Keratinocyte (primary cell): ENCODE measurements at places on chromosomes 3 and 15.
A peak's percentile ranks its signal among the peaks of the same experiment; 100 is the strongest.

DNA sequence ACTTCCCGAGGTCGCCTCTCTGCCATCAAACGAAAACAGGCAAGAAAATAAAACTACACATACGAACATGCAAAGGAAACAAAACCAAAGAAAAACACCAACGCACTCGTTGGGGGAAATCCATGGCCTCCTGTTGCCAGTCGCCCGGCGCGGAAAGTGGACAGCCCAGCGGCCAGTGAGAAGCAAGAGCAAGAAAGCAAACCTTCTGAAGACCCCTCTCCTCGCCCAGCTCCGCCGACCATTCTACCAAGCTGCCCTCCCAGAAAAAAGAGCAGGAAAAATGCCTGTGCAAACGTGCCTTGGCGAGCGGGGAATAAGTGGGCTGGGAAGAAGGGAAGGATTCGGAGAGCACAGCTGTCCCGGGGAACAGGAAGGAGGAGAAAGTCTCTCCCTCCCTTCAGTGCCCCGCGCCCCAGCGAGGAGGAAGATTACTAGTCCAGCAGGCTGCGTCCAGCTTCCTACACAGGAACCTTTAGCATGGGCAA is 802 bp upstream of the NECTIN3 start:
- no peak for DNase-seq

DNA sequence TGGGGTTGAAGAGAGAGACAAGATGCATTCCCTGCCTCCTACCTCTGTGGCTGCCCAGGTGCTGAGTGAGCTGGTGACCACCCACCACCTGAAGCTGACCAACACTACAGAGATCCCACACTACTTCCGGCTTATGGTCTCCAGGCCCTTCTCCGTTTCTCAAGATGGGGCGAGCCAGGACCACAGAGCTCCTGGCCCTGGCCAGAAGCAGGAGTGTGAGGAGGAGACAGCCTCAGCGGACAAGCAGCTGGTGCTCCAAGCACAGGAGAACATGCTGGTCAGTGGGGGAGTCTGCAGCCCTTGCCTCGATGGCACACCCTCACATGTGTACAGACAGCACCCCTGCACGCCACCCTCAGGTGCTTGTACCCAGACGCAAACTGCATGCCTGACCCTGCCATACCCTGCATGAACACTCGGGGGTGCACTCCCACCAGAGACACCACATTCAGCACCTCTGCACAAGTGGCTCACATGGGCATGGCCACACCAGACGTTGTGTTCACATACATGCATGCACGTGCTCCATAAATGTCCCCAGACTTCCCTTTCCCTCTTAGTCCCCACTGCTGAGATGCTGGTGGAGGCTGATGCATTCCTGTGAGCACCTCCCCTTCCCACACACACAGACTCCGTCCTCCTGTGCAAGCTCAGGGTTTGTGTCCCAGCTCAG is 19.0 kb downstream of the ACAA1 start:
- no peak for DNase-seq

GRCh38 chr3:9168241-9168741 is 81.2 kb downstream of the SRGAP3 start:
- DNase-seq: no peak

- DNase-seq: no peak
Observed at GRCh38 chr3:182284793-182285192, 508.5 kb upstream of the ATP11B start.

DNA sequence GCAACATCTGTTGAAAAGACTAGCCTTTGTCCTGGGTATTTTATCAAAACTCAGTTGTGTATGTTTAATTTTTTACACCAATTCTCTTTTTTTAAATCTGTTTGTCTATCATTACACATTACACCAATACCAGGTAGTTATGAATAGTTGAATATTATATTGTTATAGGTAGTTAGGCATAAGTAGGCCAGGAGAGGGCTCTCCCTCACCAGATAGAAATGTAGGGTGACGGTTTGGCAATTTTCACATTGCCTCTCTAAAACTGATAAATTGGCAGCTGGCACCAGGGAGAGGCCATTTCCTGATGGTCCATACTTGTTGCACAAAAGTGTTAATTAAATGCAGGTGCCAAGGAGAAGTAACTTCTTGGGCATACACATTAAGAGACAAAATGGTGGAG is 483.1 kb upstream of the EPHA6 start:
- DNase-seq: no peak

DNA sequence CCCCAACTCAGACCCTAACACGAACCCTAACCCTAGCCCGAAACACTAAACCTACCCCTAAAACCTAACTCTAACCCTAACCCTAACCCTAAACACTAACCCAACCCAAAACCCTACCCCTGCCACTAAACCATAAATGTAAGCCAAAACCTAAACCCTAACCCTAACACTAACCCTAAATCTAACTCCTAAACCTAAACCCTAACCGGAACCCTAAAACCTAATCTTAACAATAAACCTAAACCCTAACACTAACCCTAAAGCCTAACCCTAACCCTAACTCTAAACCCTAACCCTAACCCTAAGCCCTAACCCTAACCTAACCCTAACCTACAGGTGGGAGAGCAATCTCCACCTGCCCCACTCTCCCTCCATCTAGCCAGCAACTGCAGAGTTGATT is 152.3 kb downstream of the OR4M2 start:
- DNase-seq: no peak

DNA sequence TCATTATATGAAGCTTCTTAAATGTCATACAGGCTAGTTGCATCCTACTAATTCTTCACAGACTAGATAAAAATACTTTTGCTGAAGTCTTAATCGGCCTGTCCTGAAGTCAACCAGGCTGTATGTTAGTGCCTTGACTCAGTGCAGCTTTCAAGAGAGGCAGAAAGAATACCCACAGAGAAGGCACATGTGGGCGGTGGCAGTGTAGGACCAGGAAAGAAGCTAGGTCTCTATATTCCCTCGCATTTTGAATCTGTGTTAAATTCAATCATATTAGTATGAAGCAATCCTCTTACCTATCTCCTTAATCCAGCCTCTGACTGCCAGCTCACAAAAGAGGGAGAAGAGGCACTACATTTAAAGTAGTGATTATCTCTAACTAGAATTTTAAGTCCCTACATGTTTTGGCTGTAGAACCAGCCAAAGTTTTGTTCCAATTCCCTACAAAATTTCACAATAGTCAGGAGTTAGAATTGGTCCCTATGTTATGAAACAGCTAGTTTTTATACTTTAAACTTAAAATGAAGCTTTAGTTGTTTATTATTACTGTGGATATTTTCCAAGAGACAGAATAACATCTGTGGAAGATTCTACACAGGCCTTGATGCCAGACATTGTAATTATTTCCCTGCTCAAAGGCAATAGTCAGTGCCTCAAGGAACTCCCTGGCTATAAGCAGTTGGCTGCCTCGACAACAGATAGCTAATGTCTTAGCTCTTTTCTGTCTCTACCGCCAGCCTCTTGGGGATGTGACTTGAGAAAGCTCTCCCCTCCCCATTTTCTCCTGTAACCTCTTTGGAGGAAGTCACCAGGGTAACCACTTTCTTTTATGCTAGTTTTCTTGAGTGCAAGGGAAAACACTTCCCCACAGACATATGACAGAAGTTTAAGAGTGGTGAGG is 31.9 kb downstream of the CRTC3 start:
- no peak for DNase-seq

DNA sequence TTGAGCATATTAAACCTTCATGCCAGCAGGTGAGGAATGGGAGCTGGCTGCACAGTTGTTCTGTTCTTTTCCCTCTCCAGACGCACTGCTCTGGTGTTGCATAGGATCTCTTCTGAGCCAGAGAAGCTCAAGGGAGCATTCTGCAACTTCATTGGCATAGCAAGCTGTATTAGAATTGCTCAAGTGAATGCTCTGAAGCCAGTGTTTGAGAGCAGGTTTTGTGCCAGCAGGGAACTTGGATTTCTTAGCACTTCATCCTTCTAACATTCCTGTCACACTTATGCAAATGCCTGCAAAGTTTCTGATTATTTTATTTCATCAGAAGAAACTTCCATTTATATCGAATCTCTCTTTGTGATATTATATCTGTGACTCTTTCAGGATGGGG is 366.6 kb downstream of the AGBL1 start:
- no peak for DNase-seq

DNA sequence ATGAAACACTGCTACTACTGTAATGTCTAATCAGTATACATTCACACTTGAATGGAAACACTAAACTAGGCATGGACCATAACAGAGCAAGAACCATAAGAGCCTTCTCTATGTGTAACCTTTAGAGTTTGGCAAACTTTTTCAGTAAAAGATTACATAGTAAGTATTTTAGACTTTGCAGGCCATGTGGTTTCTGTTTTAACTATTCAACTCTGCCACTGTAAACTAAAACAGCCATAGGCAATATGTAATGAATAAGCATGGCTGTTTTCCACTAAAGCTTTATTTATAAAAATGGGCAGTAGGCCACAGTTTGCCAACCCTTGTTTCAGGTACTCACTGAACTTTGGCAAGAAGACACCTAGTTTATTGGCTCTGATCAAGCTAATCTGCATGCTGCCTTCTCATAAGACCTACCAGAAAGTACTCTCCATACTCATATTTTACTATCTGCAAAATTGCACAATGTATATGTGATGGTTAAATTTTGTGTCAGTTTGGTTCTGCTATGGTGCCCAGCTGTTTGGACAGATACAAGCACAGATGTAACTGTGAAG is 46.0 kb downstream of the UACA start:
- DNase-seq: no peak

DNA sequence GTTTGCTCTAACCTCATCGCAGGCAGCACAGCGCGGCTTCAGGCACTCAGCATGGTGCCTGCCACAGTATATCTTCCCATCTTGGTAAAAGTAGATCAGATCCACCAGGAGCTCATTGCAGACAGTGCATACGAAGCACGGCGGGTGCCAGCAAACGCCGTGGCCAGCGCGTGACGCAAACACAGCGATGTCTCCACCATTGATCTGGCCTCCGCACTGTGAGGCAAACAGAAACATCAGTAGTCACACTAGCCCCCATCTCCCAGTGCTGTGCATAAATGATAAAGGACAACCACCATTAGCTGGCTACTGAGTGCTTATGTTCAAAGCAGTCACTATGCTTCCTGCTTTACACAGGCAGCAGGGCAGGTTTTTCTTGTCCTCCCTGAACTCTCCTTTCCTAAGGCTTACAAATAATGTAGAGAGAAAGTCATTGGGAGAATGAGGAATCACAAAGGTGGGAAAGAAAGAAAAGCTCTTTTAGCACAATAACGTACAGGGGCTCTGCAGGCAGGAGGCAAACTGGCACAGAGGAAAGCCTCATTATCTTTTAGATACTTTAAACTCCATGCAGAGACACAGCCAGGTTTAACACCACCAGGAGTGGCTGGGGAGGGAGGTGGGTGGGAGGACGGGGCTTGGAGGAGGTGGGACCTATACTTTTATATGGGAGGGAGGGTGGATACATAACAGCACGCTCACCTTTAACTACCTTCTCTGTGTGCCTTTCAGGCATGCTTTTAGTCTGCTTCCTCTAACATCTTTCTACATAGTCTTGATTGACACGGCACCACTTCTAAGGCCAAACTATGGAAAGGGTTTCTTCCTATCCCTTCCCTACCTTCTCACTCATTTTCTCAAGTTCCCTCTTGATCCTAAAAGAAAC is 67.9 kb downstream of the PRICKLE2 start:
- no peak for DNase-seq

DNA sequence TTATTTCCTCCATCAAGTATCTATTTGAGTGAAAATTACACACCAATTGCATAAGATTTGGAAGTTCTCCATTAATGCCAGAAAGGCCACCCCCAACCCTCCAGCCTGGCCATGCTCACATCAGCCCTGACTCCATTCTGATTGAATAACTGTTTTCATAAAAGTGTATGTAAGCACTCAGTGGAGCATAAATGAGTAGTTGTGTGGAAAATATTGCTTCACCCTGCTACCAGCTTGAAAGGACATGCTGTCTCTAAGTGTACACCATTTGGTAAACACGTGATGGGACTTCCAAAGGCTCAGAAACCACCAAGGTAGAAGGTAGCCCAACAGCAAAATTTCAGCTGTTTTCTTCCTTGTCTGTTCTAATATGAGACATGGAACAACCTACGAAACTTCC is 393.8 kb downstream of the ZNF385D start:
- no peak for DNase-seq

DNA sequence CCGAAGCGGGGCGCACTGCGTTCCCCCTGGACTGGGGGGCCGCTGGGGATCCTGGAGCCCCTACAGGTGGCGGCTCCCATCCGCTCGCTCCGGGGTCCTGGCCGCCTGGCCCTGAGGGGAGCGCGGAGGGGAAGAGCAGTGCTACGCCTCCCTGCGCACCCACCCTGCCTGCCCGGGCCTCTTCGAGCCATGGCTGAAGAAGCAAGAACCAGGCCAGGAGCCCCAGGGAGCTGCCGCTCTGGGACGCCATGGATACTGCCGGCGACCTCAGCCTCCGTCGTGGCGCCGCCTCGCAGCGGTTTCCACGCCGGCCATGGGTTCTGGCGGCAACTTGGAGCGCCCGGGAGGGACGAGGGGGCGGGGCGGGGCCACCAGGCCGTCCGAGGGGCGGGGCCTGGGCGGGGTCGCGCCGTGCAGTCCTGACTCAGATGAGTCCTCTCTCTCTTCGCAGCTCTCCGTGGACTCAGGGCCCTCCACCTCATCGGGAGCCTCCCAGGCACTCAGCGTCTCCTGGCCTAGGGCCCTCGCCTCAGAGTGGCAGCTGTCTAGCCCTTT is 50.9 kb downstream of the MYL3 start:
- peak; percentile 23 for DNase-seq
